ENCODE measurements at places on chromosomes 3 and 15.

- peak; percentile 37 for DNase-seq
Measured at GRCh38 chr15:74835312-74835823, 7.6 kb downstream of the ULK3 start.

GRCh38 chr3:42031808-42032480 is 59.2 kb upstream of the TRAK1 start:
- no peak for DNase-seq

- DNase-seq = no peak
Measured at GRCh38 chr15:48433226-48433886, 102.1 kb downstream of the DUT start.

- DNase-seq = no peak
Measured at GRCh38 chr3:49554633-49555265, 472 bp downstream of the BSN start.
